ENCODE measurements at places on chromosomes 3 and 15. TPM values are rescaled to one million over a fixed set of nuclear protein-coding genes. Genes with fewer than 3 reads are reported as not detected.

Gene SPINK8
- total RNA-seq, result not detected

Gene EID1
- 192 TPM for total RNA-seq

Gene LHFPL4
- not detected for total RNA-seq

Gene LMAN1L
- not detected for total RNA-seq

Gene SUSD5
- 4.2 TPM for total RNA-seq

Gene MYLK
- 1.9 TPM for total RNA-seq

Gene PLXNB1
- total RNA-seq, result 20.9 TPM

Gene CHRFAM7A
- not detected for total RNA-seq

Gene LINGO1
- total RNA-seq, result 2.7 TPM

Gene CLDN16
- total RNA-seq, result not detected

Gene SPTBN5
- 0.16 TPM for total RNA-seq

Gene FGF7
- total RNA-seq, result 3.2 TPM

Gene SERF2
- total RNA-seq, result 2,009 TPM

Gene SLC12A1
- total RNA-seq, result not detected

Gene ACVR2B
- 1.1 TPM for total RNA-seq

Gene PIAS1
- total RNA-seq, result 13.8 TPM

Gene CAMKV
- not detected for total RNA-seq

Gene LRRIQ4
- total RNA-seq, result not detected

Gene PPP1R14D
- not detected for total RNA-seq

Gene NANOGP8
- total RNA-seq, result not detected

Gene KNG1
- not detected for total RNA-seq

Gene PCLAF
- 16.2 TPM for total RNA-seq

Data from cardiac atrium fibroblast (primary cell).